ENCODE measurements at places on chromosomes 3 and 15. TPM values are rescaled to one million over a fixed set of nuclear protein-coding genes. Genes with fewer than 3 reads are reported as not detected.

The WWTR1 gene
- 0.53 TPM for total RNA-seq

GRCh38 chr15:40693904-40694687, 878 bp upstream of the RAD51 start:
- H3K4me3 ChIP-seq = peak overlapping the region; percentile 100
- peak overlapping the region; percentile 100 for H3K27ac ChIP-seq
- peaks cover 35% of the 10 kb centered on the region for H3K4me1 ChIP-seq
- no peak for DNase-seq

- no peak overlapping the region for H3K27ac ChIP-seq
- H3K36me3 ChIP-seq = no peaks in the 10 kb centered on the region
- H3K27me3 ChIP-seq = peaks cover 7% of the 10 kb centered on the region
- H3K4me3 ChIP-seq = no peak overlapping the region
- H3K4me1 ChIP-seq = no peaks in the 10 kb centered on the region
Observed at GRCh38 chr15:31523655-31524049, 197.0 kb downstream of the KLF13 start.

The FBLN2 gene
- total RNA-seq = 1.8 TPM

GRCh38 chr3:100910986-100911385, 82.2 kb downstream of the ABI3BP start:
- H3K4me3 ChIP-seq = no peak overlapping the region
- no peak for DNase-seq
- no peaks in the 10 kb centered on the region for H3K4me1 ChIP-seq
- H3K27ac ChIP-seq = no peak overlapping the region
- no peaks in the 10 kb centered on the region for H3K36me3 ChIP-seq
- peaks cover 6% of the 10 kb centered on the region for H3K27me3 ChIP-seq

- H3K36me3 ChIP-seq = peaks cover 4% of the 10 kb centered on the region
- H3K27me3 ChIP-seq = no peaks in the 10 kb centered on the region
- no peaks in the 10 kb centered on the region for H3K4me1 ChIP-seq
- no peak for DNase-seq
Observed at GRCh38 chr3:126438186-126438585, 37.5 kb downstream of the ZXDC start.

DNA sequence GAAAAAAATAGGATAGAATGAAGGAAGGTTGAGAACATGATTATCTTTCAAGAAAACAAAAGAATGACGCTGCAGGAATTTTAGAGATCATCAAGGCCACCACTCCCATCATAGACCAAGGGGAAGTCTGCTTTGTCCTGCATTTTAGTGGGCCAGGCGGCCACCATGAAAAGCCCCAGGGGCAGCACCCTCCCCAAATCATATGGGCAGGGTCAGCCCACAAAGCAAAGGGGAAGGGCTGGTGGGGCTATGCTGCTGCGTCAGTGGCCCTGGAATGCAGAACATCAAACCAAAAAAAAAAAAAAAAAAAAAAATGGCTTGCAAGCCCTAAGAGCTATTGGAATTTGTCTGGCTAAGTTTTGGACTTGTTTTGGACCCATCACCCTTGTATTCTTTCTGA, 620.8 kb downstream of the ROBO2 start:
- H3K27me3 ChIP-seq = no peaks in the 10 kb centered on the region
- no peak overlapping the region for H3K27ac ChIP-seq
- no peak for DNase-seq
- no peaks in the 10 kb centered on the region for H3K36me3 ChIP-seq
- no peak overlapping the region for H3K4me3 ChIP-seq

The IL17RB gene
- total RNA-seq = 0.32 TPM

The ZNF501 gene
- 3.6 TPM for total RNA-seq
